Glutamatergic neuron (in vitro differentiated cells): ENCODE measurements at places on chromosomes 3 and 15. TPM values are rescaled to one million over a fixed set of nuclear protein-coding genes. Genes with fewer than 3 reads are reported as not detected.

Gene HRG
- total RNA-seq, result not detected

Gene GOLGA8R
- not detected for total RNA-seq

Gene FBN1
- total RNA-seq, result 12.6 TPM

Gene EPHA6
- 9.0 TPM for total RNA-seq

Gene ASB14
- total RNA-seq, result not detected

Gene PARP15
- total RNA-seq, result 0.29 TPM

Gene GRK7
- total RNA-seq, result not detected

Gene TGM5
- not detected for total RNA-seq

Gene SLC22A14
- 0.93 TPM for total RNA-seq

DNA sequence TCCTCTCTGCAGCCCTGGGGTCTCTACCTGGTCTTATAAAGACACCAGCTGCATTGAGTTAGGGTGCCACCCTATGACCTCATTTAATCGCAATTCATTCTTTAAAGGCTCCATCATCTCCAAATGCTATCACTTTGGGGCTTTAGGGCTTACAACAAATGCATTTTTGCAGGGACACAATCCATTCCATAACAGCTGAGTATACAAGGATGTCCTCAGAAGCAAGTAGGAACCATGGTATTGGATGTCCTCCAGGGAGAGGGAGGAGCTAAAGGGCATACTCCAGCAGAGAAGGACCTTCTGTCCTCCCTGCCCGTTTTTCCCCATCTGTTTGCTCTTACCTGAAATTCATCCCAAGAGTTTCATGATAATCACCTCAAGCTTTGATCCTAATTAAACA, 30.3 kb downstream of the UMPS start:
- peaks cover 2% of the 10 kb centered on the region for H3K4me1 ChIP-seq
- H3K36me3 ChIP-seq, result no peaks in the 10 kb centered on the region
- no peak overlapping the region for H3K4me3 ChIP-seq
- peaks cover 8% of the 10 kb centered on the region for H3K27me3 ChIP-seq
- DNase-seq, result no peak

- no peak for DNase-seq
- H3K4me1 ChIP-seq, result peaks cover 9% of the 10 kb centered on the region
- H3K4me3 ChIP-seq, result no peak overlapping the region
These were observed 60.1 kb downstream of the FNDC3B start for GRCh38 chr3:172099495-172099808.

- H3K4me3 ChIP-seq, result no peak overlapping the region
- no peaks in the 10 kb centered on the region for H3K27me3 ChIP-seq
- no peak overlapping the region for H3K27ac ChIP-seq
- no peaks in the 10 kb centered on the region for H3K4me1 ChIP-seq
- no peak for DNase-seq
These were observed 1117.5 kb downstream of the TBL1XR1 start for GRCh38 chr3:176079785-176080184.

DNA sequence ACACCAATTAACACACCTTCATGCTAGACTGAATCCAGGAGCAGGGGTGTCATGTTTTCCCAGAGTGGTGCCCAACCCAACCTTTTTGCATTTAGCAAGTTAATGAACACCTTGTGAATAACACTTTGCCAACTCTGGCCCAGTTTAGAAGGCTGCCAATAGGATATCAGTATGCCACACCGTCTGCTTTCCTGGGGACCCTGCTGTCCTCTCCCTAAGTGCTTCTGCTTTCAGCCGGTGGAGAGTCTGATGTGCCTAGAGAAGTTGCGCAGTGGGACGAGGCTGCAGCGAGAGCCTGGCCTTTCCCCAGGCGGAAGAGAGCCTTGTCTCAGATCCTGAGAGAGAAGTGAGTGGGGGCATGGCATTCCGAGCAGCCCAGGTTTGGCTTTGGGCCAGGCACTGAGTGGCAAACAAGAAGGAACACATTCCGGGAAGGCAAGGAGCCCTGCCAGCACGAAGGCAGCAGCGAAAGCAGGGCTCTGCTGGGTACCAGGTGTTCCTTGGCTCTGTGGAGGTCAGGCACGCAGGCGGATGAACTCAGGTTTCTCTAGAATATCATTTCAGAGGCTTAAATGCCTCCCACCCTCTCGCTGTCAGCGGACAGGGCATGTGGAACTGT, 36.9 kb downstream of the SENP8 start:
- no peak for DNase-seq
- peaks cover 4% of the 10 kb centered on the region for H3K27me3 ChIP-seq
- H3K4me3 ChIP-seq, result no peak overlapping the region
- H3K4me1 ChIP-seq, result peaks cover 12% of the 10 kb centered on the region
- H3K27ac ChIP-seq, result no peak overlapping the region

DNA sequence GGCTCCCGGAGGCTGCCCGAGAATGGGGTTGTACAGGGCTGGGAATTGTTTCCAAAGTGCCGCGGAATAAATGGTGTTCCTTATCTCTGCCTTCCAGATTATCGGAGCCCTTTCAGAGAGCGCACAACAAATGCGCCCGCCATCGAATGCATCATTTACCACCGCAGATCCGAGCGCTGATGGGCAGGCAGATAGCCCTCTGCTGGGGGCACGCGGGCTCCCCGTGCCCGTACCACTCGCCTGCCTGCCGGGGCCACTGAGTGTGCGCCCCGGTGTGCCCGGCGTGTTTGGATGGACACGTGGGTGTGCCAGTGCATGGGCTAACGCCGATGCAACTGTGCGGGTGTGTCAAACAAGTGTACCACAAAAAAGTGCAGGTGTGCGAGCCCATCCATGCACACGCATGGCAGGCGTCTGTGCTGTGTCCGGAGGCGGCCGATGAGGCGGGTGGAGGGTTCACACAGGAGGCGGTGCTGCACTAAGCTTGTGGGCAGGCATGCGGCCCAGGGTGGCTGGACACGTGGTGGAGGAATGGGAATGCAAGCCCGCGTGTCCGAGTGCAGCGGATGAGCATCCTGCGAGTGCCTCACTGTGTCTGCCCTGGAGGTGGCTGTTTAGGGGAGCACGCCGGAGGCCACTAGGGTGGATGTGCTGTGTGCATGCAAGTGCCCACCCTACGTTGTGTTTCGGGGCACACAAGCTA, 3.8 kb upstream of the GATA2 start:
- H3K4me1 ChIP-seq, result peaks cover 8% of the 10 kb centered on the region
- H3K36me3 ChIP-seq, result peaks cover 10% of the 10 kb centered on the region
- H3K4me3 ChIP-seq, result peak overlapping the region; percentile 81
- H3K27ac ChIP-seq, result no peak overlapping the region
- peaks cover 27% of the 10 kb centered on the region for H3K27me3 ChIP-seq
- DNase-seq, result peak; percentile 50

GRCh38 chr3:58725326-58725853, 58.8 kb upstream of the FAM3D start:
- no peak overlapping the region for H3K4me3 ChIP-seq
- H3K27me3 ChIP-seq, result peaks cover 2% of the 10 kb centered on the region
- no peaks in the 10 kb centered on the region for H3K36me3 ChIP-seq

- H3K4me3 ChIP-seq, result no peak overlapping the region
- DNase-seq, result no peak
- no peak overlapping the region for H3K27ac ChIP-seq
- peaks cover 4% of the 10 kb centered on the region for H3K36me3 ChIP-seq
- H3K27me3 ChIP-seq, result no peaks in the 10 kb centered on the region
These were observed 71.7 kb downstream of the TOP2B start for GRCh38 chr3:25593001-25593400.

DNA sequence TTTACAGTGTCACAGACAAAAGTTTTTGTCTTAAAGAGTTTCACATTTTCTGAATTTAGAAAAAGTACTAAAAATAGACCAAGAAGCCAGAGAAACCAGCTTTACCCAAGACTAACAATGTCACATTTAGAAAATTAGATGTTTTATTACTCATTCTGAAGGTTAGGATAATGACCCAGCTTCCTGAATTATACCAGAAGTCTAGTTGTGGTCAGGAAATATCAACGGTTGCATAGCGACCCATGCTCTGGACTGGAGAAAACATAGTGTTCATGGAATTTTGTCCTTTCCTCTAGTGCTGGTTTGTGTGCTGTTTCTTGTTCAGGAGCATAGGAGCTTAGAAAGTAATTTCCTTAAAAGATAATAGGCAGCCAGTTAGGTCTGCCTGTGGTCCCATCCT, 59.0 kb downstream of the DPPA2 start:
- no peak overlapping the region for H3K4me3 ChIP-seq
- no peaks in the 10 kb centered on the region for H3K27me3 ChIP-seq
- no peaks in the 10 kb centered on the region for H3K4me1 ChIP-seq
- no peak overlapping the region for H3K27ac ChIP-seq

- no peak overlapping the region for H3K4me3 ChIP-seq
- H3K4me1 ChIP-seq, result no peaks in the 10 kb centered on the region
- peaks cover 4% of the 10 kb centered on the region for H3K27me3 ChIP-seq
- DNase-seq, result no peak
These were observed 245.1 kb downstream of the ADAMTS17 start for GRCh38 chr15:100096700-100097099.
